ENCODE measurements at places on chromosomes 5 and 9.

GRCh38 chr9:107744873-107745272 is 255.3 kb upstream of the KLF4 start:
- no peak for DNase-seq

DNA sequence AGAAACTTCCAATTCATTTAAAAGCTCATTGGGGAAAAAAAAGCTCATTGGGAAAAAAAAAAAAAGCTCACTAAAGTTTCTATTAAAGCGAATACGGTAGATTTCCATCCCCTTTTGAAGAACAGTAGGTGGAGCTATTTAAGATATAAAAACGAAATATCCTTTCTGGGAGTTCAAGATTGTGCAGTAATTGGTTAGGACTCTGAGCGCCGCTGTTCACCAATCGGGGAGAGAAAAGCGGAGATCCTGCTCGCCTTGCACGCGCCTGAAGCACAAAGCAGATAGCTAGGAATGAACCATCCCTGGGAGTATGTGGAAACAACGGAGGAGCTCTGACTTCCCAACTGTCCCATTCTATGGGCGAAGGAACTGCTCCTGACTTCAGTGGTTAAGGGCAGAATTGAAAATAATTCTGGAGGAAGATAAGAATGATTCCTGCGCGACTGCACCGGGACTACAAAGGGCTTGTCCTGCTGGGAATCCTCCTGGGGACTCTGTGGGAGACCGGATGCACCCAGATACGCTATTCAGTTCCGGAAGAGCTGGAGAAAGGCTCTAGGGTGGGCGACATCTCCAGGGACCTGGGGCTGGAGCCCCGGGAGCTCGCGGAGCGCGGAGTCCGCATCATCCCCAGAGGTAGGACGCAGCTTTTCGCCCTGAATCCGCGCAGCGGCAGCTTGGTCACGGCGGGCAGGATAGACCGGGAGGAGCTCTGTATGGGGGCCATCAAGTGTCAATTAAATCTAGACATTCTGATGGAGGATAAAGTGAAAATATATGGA is at the start of gene PCDHGA12:
Gene PCDHGA12 (plus strand): TSS at position 176 of the 782 bp plus-strand sequence. CDS start 253 bp downstream, at position 429.
- peak; percentile 7 for DNase-seq

DNA sequence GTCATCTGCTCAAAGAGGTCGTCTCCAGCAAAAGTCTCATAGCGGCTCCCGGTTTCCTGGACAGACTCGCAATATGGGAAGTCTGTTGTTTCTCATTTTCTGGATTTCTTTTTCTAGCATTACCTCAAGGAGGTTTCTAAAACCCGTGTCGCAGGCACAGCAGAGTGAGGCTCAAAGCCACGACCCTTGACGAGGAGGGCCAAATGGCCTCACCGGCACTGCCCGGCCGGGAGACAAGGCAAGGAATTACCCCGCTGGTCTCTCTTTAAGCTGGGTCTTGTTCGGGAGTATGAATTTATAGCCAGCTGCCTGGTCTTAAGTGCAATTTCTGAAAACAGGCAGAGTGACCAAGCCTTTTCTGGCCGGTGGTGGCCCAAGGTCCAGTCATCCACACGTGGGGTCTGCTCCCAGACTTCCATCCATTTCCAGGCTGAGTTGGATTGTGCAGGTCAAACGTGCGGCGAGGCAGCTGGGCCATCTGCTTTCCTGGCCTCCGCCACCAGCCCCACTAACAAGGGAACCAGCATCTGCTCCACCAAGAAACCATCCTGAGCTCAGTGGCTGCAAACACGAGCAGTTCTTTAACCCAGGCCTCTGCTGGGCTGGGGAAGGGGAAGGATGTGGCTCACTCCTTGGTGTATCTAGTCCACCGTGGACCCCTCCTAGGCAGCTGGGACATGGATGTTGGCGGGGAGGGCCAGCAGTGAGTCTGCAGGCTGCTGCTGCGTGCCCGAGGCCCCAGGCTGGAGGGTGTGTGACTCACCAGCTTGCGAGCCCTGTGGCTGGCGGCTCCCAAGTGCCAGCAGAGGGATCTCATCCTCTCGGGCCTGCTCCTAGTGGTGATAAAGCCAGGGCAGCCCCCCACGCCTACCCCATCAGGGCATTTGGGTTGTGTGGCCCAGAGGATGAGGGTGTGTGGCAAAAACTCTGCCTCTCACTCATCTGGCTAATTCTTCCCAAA is 55.6 kb upstream of the COL5A1 start:
- DNase-seq = no peak

GRCh38 chr9:117541181-117541580 is 126.3 kb upstream of the ASTN2 start:
- DNase-seq = no peak

DNA sequence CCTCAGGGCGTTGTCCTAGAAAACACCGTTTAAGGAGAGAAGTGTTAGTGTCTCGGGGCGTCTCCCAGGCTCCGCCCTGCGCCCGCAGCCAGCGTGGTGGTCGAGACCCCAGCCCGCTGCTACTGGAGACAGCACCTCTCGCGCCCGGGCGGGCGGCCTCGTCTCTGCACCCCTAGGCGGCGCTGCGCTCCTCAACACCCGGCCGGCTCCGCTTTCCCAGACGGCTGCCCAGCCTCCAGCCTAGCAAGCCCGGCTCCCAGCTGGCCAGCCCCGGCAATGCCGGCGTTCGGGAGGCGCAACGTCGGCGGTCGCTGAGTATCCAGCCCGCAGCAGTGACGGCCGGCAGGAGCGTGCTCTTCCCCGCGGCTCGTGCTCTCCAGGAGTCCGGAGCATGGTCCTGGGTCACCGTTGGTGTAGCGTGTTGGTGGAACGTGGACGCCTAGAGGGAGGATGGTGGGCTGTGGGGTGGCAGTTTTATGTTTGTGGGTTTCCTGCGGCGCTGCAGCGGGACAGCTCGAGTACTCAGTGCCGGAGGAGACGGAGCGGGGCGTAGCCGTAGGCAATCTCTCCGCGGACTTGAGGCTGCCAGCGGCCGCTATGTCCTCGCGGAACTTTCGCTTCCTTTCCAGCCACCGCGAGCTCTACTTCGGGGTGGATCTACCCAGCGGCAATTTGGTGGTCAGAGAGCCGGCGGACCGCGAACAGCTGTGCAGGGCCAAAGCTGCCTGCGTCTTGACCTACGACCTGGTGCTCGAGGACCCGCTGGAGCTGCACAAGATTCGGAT is 536 bp downstream of the PCDHAC1 start:
- DNase-seq = peak; percentile 5

GRCh38 chr5:91137647-91138046 is 245.5 kb downstream of the ARRDC3 start:
- DNase-seq = no peak

DNA sequence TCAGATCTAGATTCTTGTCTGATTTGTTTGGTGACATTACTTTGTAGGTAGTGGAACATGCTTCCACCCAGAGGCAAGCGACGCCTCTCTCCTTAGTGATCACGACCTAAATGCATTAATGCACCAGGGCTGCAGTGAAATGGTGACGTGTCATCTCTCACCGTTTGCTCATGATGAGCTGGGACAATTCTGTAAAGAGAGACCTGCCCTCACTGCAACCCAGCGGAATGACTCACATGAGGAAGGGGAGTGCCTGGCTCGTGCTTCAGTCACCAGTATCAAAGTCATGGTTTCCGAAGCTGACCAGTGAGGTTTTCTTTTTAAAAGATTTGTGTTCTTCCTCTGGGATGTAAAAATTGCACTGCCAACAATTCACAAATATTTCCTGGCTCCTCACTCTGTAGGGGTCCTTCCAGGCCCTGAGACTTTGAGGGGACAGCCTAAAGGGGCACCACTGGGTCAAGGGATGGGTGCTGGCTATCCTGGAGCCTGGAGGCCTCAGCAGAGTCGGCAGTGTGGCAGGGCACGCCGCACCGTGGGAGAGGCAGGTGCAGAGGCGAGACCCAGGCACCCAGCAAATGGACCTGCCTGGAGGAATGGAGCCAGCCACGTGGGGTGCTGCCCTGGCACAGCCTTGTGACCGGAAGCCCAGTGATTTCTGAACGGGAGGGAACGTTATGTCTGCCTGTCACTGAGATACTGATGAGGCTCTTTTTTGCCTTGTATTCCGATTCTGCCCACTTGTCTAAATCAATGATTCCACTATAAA is 17.3 kb downstream of the QSOX2 start:
- DNase-seq = no peak

- DNase-seq = no peak
These were observed 247.3 kb upstream of the TAS2R1 start for GRCh38 chr5:9877488-9877887.

- DNase-seq = no peak
These were observed 89.6 kb downstream of the SPRY4 start for GRCh38 chr5:142235050-142235797.

- DNase-seq = no peak
These were observed 100.8 kb upstream of the DHFR start for GRCh38 chr5:80755626-80756025.

DNA sequence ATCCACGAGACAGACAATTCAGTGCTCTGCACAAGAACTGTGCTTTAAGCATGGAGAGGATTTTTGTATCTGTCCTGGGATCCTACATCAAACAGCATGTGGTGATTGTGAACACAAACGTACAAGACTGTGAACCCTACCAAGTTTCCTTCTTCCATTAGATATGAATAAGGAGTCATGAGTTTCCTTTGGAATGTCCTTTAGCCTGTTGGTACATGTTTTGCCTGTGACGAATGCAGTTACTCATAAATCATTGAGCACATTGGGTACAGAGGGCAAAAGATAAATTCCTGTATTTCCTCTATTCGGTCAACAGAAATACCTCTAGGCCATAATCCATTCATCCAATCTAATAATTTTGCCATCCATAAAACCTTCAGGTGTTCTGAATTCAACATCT is 61.5 kb downstream of the FXN start:
- DNase-seq = no peak

- no peak for DNase-seq
These were observed 95.1 kb downstream of the TTC39B start for GRCh38 chr9:15211815-15212495.

DNA sequence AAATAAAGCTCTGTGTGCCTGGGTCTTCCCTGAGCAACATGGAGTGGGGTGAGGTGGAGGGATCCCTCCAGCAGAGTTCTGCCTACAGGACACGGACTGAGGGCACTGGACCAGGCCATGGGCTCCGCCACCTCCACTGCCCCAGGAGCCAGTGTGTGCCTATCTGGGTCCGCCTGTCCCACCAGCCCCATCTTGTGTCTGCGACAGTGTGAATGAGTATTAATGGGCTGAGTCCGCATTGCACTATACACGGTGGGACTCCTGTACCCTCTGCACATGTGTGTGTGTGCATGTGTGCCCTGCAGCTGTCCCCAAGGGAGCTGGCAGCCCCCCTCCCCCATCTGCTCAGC is 11.4 kb downstream of the FGFR4 start:
- DNase-seq = no peak

- no peak for DNase-seq
These were observed 12.5 kb upstream of the AGXT2 start for GRCh38 chr5:35060236-35060635.

DNA sequence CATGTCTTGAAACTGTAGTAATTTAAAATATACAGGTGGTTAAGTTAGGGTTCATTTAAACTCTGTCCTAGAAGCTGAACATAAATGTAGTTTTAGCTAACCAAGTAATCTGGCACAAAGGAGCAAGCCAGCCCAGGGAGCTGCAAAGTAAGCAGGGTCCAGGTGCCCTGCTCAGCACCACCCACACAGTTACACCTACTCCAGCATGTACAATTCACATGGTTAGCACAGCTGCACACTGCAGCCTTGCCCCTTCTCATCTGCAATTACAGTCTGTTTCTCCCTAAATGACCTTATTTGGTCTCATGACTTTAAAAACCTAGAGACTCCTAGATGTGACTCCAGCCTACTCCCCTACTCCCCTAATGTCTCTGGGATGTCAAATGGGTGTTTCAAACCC is 128.4 kb downstream of the EPB41L4A start:
- no peak for DNase-seq

- no peak for DNase-seq
These were observed 82.3 kb downstream of the PTCD2 start for GRCh38 chr5:72402381-72402890.

DNA sequence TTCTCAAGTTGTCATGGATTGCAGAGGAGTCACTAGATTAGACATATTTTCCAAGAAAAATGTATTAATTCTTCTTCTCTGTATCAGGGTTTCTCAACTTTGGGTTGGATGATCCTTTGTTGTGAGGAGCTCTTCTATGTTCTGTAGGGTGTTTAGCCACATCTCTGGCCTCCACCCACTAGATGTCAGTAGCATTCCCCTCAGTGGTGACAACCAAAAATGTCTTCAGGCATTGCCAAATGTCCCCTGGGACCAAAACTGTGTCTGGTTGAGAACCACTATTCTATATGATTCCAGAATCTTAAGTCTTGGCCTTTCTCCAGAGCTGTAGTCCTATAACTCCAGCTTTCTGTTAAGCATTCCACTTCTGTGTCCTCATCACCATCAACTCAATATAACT is 220.9 kb downstream of the KIAA0825 start:
- DNase-seq = no peak

DNA sequence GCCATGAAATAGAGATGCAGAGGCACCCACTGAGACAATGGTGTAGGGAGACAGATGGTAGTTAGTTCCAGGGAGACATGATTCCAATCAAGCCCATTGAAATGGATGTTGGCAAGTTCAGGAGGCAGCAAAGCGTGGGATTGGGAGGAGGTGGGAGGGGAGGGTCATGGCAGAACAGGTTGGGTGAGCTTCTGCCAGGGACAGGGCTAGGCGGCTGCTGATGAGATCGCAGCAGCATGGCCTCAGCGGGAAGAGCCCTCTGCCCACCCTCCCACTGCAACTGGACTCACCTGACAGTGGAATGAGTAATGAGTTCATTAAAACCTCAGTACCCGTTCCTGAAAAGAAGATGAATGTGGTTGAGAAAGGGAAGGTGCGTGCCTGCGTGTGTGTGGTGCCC is 418.2 kb downstream of the CDK5RAP2 start:
- no peak for DNase-seq

- DNase-seq = no peak
These were observed 525.9 kb upstream of the CLINT1 start for GRCh38 chr5:158384535-158385481.

- DNase-seq = peak; percentile 68
These were observed 11.4 kb downstream of the MTAP start for GRCh38 chr9:21813575-21814473.

GRCh38 chr9:95496687-95497086 is 20.1 kb downstream of the PTCH1 start:
- no peak for DNase-seq

- no peak for DNase-seq
These were observed 41.0 kb downstream of the B4GALT1 start for GRCh38 chr9:33125871-33126823.

DNA sequence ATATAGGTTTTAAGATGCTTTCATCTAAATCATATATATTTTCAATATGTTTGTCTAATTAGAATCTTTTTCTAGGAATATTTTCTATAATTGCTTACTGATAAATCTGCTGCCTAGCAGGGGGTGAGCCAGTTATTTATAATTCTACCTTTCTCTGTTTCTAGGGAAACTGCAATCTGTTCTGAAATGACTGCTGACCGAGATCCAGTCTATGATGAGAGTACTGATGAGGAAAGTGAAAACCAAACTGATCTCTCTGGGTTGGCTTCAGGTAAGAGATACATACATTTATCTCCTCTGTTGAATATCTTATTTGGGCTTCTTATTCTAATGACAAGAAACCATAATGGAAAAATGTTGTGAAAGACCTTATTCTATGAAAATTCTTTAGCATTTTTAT is 127.3 kb downstream of the XRCC4 start:
- DNase-seq = no peak

- no peak for DNase-seq
These were observed 18.4 kb downstream of the NKD2 start for GRCh38 chr5:1026700-1027621.

GRCh38 chr9:114823441-114823840 is 17.6 kb upstream of the TNFSF15 start:
- DNase-seq = no peak

GRCh38 chr5:126801174-126801991 is 24.4 kb downstream of the LMNB1 start:
- DNase-seq = no peak

- no peak for DNase-seq
These were observed 54.3 kb upstream of the ZSWIM6 start for GRCh38 chr5:61277781-61278180.

Measured in CD4-positive, alpha-beta T cell treated with Interleukin-6 for 4 hours (primary cell).